ENCODE measurements at places on chromosomes 11 and 22. TPM values are rescaled to one million over a fixed set of nuclear protein-coding genes. Genes with fewer than 3 reads are reported as not detected.
A peak's percentile ranks its signal among the peaks of the same experiment; 100 is the strongest.

Gene TRIM49
- total RNA-seq: not detected

Gene BTG4
- not detected for total RNA-seq

Gene TMEM45B
- total RNA-seq: not detected

Gene AHNAK
- 737 TPM for total RNA-seq

GRCh38 chr11:4076774-4077173 lies 17.8 kb upstream of the RRM1 start:
- no peak for DNase-seq

DNA sequence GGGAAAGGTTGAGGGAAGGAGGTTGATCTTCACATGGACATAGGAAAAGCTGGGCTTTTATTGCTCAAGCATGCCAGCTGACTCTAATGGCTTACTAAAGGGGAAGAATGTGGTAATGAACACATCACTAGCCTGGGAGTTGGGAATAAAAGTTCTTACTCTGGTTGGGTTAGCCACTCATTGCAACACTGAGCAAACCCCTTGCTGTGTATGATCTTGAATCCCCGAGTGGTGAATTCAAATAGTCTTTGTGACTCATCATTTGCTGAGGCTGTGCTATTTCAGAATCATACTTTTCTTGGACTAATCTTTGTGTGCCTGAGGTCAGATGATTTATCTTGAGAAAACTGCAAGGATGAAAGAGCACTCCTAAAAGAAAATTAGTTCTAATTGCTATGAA lies 304.1 kb upstream of the ANO5 start:
- DNase-seq: no peak

DNA sequence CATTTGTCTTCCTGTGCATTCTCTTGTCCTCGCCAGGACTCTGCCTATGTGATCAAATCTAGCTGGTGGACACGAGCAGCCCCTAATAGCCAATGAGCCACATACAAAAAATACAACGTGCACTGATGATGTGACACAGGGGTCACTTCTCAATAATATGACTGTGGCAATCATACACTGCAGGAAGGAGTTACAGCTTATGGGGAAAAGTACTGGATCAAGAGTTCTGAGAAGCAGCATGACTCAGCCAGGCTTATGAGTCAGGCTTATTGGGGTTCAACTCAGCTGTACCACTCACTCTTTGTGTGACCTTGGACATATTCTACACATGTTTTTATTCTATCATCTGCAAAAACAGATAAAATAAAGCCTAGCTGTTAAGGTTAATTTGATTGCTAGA lies 889.4 kb upstream of the TENM4 start:
- no peak for DNase-seq

- DNase-seq: no peak
Observed at GRCh38 chr11:115780646-115781362, 276.6 kb upstream of the CADM1 start.

- DNase-seq: peak; percentile 77
Observed at GRCh38 chr11:130023204-130023603, 20.6 kb upstream of the PRDM10 start.

DNA sequence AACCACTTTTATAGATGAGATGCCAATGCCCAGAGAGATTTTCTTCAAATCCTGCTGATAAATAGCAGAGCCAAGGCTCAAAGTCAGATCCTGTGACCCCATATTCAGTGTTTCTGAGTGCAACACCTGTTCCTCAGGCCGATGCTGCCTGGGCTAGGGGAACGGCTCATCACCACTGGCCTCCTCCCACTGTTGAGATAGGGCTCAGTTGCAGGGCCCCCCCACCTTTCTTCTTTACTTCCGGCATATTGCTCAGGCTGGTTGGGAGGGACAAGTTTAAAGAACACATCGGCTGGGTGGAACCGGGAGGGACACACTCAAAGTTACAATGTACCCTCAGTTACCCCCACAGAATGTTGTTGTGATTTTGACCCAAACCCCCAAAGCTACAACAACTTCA lies 88.3 kb upstream of the CRTAM start:
- DNase-seq: no peak

- no peak for DNase-seq
Observed at GRCh38 chr11:130490682-130491449, 42.4 kb downstream of the ADAMTS15 start.

DNA sequence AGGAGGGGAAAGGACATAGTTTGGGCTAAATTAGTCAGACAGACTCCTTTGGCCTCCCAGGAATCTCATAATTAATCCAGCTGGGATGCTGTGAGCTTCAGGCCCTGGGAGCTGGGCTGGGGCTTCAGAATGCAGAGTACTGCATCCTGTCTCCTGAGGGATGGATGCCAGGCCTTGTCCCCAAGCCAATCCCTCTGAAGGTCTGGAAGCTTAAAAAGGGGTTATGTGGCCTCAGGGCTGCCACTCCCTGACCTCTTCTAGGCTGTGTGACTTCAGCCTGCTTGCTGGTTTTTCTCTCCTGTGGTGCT lies 6.9 kb upstream of the LRRC32 start:
- no peak for DNase-seq

- DNase-seq: peak; percentile 85
Observed at GRCh38 chr22:32623943-32624342, 149.3 kb downstream of the FBXO7 start.

GRCh38 chr11:129996113-129996870 lies 6.3 kb downstream of the PRDM10 start:
- DNase-seq: peak; percentile 31
